Naive B cell (primary cell): ENCODE measurements at places on chromosomes 2 and 18.
A peak's percentile ranks its signal among the peaks of the same experiment; 100 is the strongest.

DNA sequence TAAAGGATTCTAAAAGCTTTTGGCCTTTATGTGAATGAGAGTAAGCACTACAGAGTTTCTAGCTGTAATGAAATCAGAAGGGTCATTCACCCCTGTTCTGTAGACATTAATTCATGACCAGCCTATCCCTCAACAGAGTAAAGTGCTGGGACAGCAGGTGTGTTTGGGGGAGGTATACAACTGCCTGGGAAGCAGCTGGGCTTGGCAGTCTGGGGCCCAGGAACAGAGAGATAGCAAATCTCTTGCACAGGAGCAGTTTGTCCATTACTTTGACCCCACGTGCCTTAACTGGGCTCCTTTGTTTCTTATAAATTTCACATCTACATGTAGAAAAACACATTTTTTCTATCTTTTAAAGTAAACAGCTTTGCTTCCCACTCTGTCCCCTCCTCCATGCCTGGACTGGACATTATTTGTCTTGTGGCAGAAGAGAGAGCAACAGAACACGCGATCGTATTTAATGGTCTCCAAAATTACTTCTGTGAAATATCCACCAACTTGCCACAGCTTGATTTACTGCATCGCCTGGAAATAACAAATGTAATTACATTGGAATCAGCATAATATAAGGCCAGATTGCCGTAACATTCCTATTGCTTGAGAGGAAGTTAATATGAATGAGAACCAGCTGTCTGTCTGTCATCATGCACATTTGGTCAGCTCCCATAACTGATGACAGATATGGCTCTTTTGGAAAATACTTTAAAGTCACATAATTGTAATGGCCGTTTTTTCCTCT is 263.8 kb downstream of the RBM43 start:
- no peak for DNase-seq

- no peak for DNase-seq
Measured at GRCh38 chr2:239920693-239921365, 104.3 kb downstream of the NDUFA10 start.

GRCh38 chr2:60470340-60470739 is 83.1 kb downstream of the BCL11A start:
- DNase-seq = no peak

- DNase-seq = no peak
Measured at GRCh38 chr2:105184420-105184819, 57.1 kb upstream of the GPR45 start.

- no peak for DNase-seq
Measured at GRCh38 chr2:144334551-144334950, 185.4 kb downstream of the ZEB2 start.

- DNase-seq = no peak
Measured at GRCh38 chr2:144865670-144866069, 345.8 kb upstream of the ZEB2 start.

DNA sequence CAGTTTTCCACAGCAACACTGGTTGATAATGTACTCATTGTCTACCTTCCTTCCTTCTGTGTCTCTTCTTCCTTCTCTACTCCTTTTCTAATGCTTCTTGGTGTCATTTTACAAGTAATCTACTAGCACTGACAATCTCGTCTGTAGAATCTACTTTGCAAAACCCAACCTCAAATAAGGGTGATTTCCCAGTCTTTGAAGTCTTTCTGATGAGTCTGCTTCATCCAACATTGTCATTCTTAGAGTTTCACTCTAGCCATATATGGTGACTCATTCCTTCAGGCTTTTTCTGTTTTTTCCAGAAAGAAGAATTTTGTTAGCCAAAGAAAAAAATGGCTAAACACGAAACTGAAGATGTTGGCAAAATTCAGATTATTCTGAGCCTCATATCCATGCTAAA is 288.7 kb downstream of the MBD2 start:
- no peak for DNase-seq

- DNase-seq = no peak
Measured at GRCh38 chr2:140275427-140275826, 1495.2 kb upstream of the NXPH2 start.

DNA sequence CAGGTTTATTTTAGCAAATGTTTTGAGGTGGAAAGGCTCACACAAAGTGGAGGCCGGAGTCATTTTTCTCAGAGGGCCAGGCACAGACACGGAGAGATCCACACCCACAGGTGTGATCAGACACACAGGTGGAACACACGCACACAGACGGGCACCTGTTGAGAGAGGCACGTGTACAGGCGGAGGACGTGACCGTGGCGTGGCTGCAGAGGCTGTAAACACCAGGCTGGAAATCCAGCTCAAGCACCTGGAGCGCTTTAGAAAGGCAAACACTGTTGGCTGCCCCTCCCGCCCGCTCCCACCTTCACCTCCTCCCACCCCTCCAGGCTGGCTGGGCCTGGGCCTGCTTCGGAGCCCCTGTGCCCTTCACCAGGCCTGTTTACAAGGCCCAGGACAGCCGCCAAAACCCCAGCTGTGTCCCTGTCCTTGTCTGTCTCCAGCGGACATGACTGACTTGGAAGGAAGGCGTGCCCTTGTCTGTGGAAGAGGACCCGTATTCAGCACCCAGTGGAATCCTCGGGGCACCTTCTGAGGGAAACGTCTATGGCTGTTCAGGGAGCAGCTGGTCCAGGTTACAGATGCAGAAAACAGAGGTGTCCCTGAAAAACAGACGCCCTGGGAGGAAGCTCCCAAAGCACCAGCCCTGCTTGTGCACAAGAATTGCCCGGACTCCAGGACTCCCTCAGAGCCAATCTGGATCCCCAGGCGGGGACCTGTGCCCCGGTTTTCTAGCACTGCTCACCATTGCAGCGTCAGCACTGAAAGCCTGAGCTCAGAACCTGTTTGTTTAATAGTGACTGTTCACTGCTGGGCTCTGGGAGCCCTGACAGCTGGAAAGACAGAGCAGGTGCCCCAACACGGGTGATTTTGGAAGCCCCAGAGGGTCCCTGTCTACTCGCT is 134.3 kb upstream of the HAAO start:
- no peak for DNase-seq

DNA sequence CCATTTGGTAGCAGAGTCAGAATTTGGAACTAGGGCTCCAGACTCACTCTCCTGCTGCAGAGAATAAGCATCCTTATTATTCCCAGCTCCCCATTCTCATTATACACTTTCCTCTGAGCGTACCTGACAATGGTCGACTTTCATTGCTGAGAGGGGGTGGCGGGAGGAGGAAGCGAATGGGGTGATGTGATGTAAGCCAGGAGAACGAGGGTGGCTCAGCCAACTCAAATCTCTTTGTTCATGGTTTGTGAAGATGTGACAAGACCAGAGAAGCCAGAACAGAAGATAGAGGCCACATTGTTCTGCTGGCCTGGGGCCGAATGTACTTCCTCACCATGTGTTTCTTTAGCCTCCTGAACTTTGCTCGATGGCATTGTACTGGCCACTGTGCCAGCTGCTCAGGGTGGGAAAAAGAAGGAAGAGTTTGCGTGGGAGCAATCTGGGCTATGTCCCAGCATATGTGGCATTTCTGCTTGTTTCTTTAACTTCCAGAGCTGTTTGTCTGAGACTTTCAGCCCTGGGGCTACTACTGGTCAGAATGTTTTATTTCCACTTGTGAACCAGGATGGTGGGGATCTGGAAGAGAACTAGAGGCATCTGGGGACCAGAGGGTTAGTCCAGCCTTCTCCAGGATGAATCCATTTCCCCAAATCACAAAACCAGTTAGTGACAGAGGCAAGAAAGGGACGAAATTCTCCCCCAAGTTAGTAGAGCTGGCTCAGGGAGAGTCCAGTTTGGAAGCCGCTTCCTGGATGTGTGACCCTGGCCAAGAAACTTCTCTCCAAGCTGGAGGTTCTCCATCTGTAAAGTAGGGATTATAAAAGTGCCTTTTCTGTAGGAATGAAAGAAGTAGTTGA is 62.6 kb downstream of the MOGAT1 start:
- no peak for DNase-seq

DNA sequence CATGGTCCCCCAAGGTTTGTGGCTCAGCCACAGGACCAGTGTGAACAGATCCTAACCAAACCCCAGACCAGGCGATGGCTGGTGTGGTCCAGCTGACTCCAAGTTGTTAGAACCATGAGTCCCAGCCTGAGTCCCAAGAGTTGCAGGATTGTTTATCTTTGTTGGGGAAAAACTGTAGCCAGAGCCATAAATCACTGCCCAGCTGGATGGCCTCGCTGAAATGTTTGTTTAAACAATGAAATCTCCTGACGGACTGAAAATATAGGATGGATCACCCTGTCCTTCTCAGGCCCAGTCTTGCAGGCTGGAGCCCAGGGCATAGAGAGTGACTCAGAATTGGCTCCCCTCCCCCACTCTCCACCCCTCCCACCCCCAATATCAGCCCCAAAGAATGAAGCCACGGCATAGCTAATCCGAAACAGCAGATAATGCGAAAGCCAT is 36.4 kb downstream of the PKDCC start:
- DNase-seq = no peak

DNA sequence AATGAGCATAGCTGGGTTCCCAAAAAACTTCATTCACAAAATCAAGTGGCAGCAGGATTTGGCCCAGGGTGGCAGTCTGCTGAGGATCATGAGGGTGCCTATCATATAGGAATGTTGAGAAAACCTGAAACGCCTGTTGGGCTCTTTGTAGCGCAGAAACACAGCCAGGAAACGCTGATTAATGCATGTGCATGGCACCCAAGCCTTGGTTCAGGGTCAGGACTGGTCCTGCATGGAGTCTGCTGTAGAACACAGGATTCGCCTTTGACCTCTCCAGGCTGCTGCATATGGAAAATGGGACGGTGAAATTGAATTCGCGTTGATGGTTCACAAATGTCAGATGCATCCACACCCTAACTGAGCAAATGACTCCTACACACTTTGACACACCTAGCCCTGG is 227.9 kb upstream of the COPS8 start:
- no peak for DNase-seq

DNA sequence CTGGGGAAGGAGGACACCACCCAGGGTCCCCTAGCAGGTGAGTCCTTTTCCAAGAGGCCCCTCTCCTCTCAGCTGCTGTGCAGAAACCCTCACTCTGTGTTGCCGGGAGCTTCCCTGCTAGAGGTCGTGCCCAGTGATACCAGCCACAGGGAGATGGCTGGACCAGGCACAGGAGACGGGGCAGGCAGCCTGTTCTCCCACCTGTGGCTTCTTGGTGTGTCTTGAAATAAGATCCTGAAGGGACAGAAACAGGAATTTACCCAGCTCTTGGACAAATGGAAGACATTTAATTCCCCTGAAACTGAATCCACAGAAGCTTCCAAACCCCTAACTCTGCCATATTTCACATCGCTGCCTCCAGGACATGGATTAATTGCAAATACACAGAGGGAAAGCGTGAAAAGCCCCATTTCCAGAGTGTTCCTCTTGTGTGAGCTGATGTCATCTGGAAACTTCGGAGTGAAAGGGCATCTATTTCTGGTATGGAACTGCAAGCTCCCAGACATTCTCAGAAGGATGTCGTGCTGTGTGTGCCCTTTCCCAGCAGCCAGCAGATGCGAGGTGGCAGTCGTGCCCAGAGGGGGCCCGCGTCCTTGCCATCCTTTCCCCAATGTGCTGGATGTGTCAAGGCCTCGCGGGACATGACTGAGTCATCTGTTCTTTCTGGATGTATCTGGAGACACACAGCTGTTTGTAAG is 177.7 kb downstream of the SEPTIN10 start:
- no peak for DNase-seq

- no peak for DNase-seq
Measured at GRCh38 chr2:220646424-220646823, 925.7 kb downstream of the EPHA4 start.

DNA sequence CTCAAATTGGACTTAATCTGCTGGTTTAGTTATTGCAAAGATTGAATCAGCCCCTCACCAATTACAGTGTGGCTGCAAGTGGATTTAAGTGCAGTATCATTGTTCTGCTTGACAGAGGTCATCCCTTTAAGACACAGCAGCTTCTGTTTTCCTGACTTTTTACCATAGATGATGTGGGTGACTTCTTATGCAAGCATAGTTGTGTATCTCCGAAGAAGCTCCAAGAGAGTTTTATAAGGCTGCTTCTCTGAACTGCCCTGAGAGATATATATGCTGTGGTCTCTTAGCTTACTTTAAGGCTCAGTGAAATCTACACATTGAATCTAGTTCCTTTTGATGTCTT is 3.5 kb downstream of the TRIB2 start:
- DNase-seq = no peak

- no peak for DNase-seq
Measured at GRCh38 chr2:2530334-2530733, 199.3 kb upstream of the MYT1L start.

DNA sequence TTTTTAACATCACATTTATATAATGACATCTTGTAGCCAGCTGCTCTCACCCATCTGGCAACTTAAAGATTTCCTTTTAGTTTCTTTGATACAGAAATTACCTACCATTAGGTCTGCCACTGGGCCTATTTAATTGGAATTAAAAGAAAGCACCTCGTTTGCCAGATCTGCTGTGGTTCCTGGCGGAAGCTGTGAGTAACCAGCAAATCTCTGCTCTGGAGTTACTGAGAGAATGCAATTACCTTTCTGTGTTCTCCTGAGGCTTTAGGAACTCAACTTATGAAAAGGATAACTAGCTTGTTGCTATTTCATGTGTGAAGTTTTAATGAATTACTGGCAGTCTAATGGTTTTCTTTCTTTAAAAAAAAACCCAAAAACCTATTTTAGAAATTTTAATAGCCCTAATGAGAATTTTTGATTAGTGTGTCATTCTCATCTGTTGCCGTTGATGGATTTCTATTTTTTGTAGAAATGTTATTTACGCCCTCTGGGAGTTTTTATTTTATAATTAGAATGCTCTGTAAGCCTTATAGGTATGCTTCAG is 69.7 kb upstream of the LYPD6B start:
- no peak for DNase-seq

- no peak for DNase-seq
Measured at GRCh38 chr18:23591011-23591410, 4.7 kb upstream of the NPC1 start.

DNA sequence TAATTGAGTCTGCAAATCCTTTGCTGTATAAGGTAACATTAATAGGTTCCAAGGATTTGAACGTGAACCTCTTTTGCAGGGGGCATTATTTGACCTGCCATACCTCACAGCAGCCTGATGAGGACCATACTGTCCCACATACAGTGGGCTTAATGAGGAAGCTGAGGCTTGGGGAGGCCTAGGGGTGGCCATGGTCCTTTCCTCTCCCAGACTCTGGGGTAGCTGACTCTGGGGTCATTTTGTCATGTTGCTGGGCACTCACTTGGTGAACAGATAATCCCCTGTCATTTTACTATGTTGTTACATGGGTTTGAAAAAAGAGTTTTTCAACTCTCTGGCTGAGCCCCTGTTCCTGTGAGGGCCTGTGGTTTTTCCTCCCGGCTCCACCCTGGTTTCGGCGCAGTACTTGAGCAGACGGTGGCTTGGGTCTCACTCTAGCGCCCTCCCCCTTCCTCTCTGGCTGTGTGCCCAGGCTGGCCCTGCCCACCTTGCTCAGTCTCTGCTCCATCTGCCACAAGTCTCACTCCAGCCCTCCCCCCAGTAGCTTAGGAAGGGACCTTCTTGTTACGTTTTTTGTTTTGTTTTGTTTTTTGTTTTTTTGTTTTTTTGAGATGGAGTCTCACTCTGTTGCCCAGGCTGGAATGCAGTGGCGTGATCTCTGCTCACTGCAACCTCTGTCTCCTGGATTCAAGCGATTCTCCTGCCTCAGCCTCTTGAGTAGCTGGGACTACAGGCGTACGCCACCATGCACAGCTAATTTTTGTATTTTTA is 21.0 kb downstream of the INPP4A start:
- DNase-seq = peak; percentile 24
